ENCODE measurements at places on chromosomes 1 and 21.

DNA sequence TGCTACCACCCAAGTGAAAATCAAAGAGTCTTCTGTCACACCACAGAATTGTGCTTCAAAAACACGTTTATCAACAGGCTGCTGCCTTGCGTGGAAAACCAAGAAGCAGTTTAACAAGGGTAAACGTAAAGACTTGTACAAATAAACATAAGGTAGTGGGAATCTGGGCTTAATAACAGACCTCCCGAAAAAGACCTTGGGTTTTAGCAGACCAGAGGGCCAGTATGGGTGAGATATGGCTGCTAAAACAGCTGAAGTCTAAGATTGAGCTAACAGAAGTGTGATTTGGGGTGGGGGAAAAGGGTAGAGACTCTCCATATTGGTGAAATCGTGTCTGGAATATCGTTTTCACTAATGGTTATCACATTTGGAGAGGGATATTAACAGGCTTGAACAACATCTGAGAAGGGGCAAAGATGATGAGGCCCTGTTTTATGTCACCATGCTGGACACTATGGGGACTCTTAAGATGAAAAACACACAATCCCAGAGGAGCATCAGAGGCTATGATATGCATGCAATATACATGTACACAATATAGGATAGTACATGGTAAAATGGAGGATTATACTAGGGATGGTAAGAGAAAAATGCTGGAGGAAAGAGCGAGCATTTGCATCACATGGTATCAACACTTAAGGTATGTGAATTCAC, 1.4 kb downstream of the MOV10 start:
- ATAC-seq, result no peak

DNA sequence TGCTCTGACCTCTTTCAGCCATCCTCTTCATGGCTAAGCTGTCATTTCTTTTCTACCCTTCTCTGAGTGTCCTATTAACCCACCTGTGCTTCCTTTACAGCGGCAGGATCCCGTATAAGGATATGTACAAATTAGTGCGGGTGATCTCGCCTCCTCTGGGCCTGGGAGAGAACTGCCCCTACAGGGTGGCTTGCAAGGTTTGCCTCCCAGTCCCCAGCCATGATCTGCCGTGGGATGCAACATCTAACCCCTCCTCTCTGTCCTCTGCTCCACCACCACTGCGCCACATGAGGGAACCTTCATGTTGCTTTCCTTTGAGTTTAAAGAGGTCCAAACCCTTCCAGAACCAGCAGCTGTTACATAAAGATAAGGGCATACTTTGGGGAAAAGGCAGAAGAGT, 282.2 kb downstream of the ZNF648 start:
- ATAC-seq, result no peak

- ATAC-seq, result no peak
Observed at GRCh38 chr21:38440746-38441145, 57.5 kb downstream of the ERG start.

GRCh38 chr1:67333603-67334002, 25.9 kb downstream of the IL12RB2 start:
- no peak for ATAC-seq

DNA sequence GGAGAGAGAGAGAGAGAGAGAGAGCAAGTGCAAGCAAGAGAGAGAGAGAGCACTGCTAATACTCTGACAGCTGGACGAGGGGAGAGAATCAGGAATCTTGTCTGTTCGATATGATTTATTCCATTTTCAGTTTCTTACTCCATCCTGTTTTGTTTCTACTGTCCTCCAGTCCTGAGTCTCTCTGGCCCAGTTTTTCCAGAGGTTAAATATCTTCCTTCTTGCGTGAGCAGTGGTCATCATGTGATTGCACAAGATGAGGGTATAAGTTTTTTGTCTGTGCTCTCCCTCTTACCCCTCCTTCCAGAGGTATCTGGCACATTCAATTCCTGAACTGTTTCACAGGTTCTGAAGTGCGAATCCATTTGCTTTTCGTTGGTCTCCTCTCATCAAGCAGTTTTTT, 16.8 kb downstream of the UBE2U start:
- no peak for ATAC-seq

DNA sequence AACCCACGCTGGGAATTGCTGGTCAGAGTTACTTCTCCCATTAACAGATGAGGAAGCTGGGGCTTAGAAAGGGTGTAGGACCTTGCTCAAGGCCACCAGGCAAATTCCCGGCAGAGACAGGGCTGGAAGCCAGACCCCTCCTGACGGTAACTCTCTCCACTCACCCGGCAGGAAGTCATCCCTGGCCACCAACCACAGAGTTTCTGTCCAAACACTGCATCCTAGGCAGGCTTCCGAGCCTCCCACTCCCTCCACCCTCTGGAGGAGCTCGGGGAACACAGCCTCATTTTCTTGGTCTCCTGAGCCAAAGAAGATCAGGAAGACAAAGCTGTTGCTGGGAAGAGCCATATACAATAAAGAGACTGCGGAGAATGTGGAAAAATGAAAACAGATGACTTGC, 25.0 kb upstream of the ZNF436 start:
- no peak for ATAC-seq

- ATAC-seq, result peak; percentile 34
Observed at GRCh38 chr1:160797861-160798273, 1.9 kb downstream of the LY9 start.

DNA sequence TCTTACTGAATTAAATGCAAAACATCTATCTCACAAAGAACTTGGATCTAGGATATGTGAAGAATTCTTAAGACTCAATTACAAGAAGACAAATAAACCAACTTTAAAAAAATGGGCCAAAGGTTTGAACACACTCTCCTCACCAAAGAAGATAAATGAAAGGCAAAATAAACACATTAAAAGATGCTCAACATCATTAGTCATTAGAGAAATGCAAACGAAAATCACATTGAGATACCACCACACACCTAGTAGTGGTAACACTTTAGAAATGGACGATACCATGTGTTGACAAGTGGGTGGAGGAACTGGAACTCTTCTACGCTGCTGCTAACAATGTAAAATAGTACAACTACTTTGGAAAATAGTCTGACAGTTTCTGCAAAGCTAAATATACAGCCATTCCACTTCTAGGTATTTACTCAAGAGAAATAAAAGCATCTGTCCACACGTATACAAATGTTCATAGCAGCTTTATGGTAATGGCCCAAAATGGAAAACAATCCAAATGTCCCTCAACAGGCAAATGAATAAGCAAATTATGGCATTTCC, 194.3 kb downstream of the RHOU start:
- no peak for ATAC-seq

- ATAC-seq, result peak; percentile 6
Observed at GRCh38 chr21:37367703-37368540, 1.3 kb downstream of the DYRK1A start.

DNA sequence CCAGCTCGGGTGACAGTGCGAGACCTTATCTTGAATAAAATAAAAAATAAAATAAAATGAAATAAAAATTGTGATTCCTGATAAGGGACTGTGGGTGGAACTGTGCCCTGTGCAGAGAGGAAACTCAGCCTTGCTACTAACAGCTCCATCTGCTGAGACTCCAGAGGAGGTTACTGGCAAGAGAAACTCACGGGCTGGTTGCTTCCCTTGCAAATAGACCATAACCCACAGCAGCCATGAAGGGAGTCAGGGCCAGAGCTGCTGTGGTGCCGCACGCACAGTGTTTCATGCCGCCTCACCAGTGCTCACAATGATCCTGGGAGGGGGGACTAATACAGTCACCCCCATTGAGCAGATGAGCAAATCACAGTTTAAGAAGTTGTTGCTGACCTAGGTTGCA, 13.7 kb downstream of the ZBTB17 start:
- ATAC-seq, result no peak

DNA sequence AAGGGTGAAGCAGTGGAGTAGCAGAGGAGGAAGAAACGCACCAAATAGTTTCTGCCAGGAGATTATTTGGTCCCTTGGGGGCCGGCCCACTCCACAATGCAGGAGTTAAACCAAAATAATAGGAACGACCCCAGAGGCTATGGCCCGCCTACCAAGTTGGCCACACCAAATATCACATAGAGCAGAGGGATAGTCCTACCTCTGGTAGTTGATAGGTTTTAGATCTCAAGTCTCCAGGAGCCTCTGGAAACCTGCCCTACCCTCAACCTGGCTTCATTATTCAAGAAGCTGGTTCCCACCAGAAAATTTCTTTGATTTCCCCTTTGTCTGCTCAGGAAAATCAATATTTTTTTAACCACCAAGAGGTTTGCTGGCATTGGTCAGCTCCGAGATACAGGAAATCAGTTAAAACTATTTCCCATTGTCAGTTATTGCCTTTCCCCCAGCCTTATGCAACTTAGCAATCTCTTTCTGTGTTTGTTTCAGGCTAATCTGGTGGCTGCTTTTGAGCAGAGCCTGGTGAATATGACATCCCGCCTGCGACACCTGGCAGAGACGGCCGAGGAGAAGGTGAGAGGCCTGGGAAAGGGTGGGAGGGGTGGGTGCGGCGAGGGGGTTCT, 35.5 kb upstream of the IPO9 start:
- ATAC-seq, result no peak

DNA sequence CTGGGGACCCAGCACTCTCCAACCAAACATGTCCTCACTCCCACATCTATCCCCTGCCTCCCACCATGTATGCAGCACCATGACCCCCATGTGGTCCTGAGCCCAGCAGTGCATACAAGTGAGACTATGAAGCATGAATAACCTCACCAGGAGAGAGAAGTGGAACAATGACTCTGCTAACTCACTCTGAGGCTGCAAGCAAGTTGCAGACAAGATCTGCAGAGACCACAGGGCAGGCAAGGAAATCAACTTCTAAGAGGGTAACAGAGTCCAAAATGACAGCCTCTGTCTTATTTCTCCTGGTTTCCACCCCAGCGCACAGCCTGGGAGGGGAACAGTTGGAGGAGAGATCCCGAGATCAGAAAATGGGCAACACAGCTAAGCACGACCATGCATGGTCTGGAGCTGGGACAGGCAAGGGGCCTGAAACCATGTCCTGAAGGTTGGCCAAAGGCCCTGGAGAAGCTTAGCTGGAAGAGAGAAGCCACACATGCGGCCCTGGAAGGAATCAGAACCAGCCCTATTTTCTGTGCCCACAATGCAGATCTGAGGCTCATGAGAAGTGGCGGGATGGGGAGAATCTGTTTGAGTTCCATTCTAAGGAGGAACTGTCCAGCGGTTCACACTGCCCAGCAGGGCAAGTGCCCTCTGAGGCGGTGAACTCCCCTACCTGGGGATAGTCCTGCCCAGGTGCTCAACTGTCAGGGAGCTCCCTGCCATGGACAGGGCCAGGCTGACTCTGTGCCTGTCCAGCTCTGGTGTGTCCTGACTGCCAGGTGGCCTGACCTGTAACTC, 12.5 kb upstream of the REN start:
- ATAC-seq, result peak; percentile 29

GRCh38 chr1:154608397-154609270, 648 bp upstream of the ADAR start:
- ATAC-seq, result peak; percentile 35

DNA sequence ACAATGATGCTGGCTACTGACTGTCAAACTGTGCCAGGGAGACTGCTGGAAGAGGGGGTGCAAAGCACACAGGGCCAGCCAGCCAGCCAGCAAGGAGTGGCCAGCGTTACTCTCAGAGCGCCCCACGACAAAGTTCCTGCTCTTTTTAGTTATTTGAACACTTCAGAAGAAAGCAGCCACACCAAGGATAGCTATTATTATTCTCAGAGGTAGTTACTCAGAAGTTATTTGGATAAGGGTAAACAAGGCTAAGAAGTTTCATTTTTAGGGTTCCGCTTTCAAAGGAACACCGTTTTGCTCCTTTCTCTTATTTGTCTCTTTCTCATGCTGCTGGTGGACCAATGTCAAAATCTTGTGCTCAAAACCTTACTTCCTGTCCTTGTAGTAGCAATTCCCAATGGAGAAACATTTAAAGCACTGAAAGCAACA, 59.9 kb downstream of the VANGL2 start:
- ATAC-seq, result peak; percentile 89

- no peak for ATAC-seq
Observed at GRCh38 chr1:202551683-202552082, 158.6 kb downstream of the SYT2 start.

GRCh38 chr1:1908506-1908791, 6.6 kb upstream of the CALML6 start:
- ATAC-seq, result peak; percentile 5

- peak; percentile 91 for ATAC-seq
Observed at GRCh38 chr1:161738627-161739287, 10.8 kb upstream of the DUSP12 start.

GRCh38 chr1:31524186-31524901, 52.0 kb upstream of the TINAGL1 start:
- peak; percentile 58 for ATAC-seq

GRCh38 chr1:184753608-184754475, 816 bp downstream of the EDEM3 start:
- peak; percentile 2 for ATAC-seq

DNA sequence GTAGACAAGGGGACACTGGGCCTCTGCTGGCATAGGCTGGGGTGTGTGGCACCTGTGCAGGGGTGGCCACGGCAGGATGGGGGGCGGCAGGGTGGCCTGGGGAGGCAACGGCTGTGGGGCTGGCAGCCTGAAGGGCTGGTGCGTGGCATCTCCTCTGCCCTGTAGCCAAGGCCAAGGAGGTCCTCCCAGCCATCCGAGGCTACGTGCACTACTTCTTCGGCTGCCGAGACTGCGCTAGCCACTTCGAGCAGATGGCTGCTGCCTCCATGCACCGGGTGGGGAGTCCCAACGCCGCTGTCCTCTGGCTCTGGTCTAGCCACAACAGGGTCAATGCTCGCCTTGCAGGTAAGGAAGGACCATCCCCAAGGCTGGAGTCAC, 36.0 kb upstream of the LHX4 start:
- no peak for ATAC-seq

DNA sequence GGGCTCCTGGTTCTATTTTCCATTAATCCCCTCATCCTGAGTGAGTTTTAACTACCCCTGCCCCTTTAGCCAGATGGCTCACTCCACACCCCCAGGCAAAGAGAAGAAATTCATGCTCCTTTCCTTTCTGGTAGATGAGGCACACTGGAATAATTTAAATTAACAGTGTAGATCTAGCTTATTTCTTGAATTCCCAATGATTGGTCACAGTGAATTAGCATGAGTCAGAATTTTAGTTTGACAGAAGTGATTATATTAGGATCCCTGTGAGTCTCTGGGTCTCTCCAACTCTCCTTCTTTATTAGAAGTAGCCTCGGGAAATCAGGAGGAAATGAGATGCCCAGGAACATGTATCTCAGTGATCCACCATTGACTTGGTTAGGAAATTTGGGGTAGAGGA, 103.1 kb upstream of the KAZN start:
- no peak for ATAC-seq

DNA sequence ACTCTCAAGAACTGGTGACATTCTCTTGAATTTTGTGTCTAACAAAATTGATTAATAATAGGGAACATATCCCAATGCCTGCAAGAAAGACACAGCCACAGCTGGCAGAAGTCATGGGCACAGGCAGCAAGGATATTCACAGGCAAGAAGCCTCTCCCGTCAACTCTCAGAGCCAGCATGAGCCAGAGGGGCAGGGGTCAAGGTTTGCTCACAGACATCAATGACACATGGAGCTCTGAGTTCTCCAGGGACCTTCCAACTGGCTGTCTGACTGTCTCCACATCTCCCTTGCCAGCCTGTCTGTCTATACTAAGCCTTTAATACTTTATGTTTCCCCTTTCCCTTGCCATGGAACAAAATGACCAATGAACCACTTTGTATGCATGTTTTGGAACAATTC, 101.5 kb upstream of the RAB4A start:
- ATAC-seq, result no peak

Measured in stimulated activated memory B cell treated with anti-CD40 and anti-IgM and Interleukin-4, amounts not matched to agents 10 μg/mL and 1 μg/mL and 100 μg/mL, for 72 hours (primary cell).